Glomerular endothelial cell (primary cell): ENCODE measurements at places on chromosomes 5 and 9. TPM values are rescaled to one million over a fixed set of nuclear protein-coding genes. Genes with fewer than 3 reads are reported as not detected.

- DNase-seq = no peak
Observed at GRCh38 chr5:5736007-5736406, 313.5 kb downstream of the ICE1 start.

- DNase-seq = no peak
Observed at GRCh38 chr9:111902391-111903139, 6.0 kb downstream of the UGCG start.

- no peak for DNase-seq
Observed at GRCh38 chr5:9851458-9851857, 221.3 kb upstream of the TAS2R1 start.

DNA sequence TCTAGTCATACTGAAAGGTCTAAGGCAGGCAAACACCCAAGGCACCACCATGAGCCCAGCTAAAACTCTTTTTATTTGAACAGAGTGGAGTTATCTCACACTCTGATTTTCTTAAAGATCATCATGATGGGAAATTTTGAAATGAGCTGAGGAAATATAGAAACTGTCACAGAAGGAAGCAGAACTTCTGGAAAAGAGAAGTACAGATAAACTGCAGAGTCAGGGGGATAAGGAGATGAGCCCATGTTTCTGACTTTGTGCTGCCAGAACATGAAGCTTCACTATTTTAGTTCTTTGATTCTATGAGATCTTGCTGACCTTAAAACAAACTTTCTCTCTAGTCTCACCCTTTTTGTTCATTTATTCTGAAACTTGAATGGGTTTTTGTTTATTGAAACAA is 406.5 kb upstream of the EDIL3 start:
- no peak for DNase-seq

GRCh38 chr5:142939006-142939405 is 168.8 kb downstream of the ARHGAP26 start:
- DNase-seq = no peak

DNA sequence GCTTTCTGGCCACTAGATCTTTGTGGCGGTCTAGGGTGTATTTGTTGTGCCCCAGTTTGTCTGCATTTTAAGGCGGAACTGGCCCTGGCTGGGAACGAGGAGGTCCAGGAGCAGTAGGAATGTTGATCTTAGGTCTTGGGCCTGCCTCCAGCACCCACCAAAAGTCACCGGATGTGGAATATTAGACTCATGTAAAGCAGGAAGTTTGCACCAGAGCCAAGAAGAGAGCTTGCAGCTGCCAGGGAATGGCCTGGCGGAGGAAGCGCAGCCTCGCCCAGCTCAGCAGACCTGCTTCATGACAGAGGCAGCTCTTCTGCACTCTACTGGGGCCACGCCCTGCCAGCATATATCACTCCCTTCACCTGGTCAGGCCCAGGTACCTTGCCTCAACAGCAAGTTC is 3.3 kb downstream of the GPX3 start:
- DNase-seq = no peak

DNA sequence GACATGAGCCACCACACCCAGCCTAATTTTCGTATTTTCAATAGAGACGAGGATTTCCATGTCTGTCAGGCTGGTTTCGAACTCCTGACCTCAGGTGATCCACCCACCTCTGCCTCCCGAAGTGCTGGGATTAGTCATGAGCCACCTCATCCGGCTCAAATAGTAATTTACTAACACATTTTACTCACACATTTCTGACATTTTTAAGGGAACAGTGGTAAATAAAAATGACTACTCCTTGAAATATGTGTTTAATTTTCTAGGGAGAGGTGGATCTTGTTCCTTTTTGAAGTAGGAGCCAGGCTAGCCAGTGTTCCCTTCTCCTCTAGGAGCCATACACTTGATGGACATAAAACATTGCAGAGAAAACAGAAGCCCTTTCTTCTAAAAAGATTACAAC is 55.2 kb upstream of the ERBIN start:
- no peak for DNase-seq

GRCh38 chr5:119899981-119900380 is 270.6 kb downstream of the FAM170A start:
- no peak for DNase-seq

- DNase-seq = no peak
Observed at GRCh38 chr9:38026840-38027527, 42.0 kb downstream of the SHB start.

DNA sequence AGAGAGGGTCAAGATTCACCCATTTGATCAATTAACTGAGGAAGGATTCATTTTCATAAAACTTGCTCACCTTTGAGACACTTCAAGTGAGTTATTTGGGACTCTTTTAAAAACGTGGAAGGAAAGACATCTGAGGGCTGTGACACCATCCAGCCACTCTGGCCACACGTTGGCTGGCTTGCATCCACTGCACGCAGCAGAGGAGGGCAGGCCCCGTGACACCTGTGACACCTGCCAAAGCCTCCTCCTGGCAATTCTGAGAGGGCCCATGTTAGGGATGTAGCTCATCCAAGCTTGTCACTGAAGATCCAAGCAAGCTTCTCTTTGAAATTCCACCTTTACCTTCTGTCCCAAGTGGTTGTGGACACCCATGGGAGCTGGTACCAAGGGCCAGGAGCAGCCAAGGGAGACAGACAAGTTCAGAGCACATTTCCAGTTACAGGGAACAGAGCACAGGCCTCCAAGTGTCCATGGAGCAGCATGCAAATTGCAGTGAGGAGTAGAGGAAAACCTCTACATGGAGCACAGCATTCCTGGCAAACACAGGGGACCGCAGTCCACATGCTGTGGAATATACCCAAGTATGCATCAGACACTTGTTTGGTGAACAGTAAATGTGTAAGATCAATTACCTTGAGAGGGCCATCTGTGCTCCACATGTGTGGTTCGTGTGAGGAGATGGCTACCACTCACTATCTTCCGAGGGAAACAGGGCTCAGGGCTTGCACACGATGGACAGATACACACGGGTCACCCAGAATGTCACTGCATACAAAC is 4.8 kb downstream of the PRSS3 start:
- no peak for DNase-seq

SLC34A1 gene
- total RNA-seq = not detected in 2 replicates

CYFIP2 gene
- total RNA-seq = 26.7 and 47.5 TPM in 2 replicates

TAF11L5 gene
- total RNA-seq = not detected in 2 replicates

FBXL7 gene
- 26.4 and 41.9 TPM in 2 replicates for total RNA-seq
